Bone marrow (tissue), 2 donors: ENCODE measurements at places on chromosomes 4 and X.
A peak's percentile ranks its signal among the peaks of the same experiment; 100 is the strongest.

DNA sequence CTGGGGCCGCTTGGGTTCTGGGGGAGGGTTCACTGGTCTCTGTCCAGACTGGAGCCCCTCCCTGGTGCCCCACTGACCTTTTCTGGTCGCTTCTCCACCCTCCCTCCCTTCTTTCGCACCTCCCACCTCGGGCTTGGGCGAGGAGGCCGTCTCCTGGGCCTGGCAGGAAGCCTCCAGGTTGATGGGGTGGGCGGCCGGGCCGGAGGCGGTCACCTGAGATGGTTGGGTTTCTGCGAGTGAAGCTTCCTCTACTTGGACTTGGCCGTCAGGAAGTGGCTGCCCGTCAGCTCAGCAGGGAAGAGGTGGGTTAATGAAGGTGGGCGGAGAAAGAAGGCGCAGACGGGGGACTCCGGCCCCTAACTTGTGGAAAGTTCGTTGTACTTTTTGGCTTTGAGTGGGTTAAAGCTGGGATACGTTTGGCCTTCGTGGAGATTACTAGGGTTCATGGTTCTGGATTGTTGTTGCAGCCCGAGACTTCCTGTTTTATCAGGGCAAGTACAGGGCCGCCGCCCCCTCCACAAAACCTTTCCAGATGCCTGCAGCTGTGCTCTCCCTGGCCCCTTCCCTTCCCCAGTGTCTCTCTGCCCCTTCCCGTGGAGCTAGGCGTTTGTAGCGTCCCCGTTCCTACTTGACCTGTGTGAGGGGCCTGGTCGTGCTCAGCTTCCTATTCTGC lies 1.2 kb downstream of the AKAP17A start:
- DNase-seq: peak; percentile 47

GRCh38 chrX:85159644-85160043 lies 83.9 kb downstream of the SATL1 start:
- no peak for DNase-seq

- DNase-seq: no peak
These were observed 48.8 kb upstream of the GRPEL1 start for GRCh38 chr4:7116705-7117104.

GRCh38 chr4:181822005-181822375 lies 421.2 kb upstream of the TENM3 start:
- DNase-seq: no peak

GRCh38 chrX:70208479-70208878 lies 26.0 kb upstream of the AWAT1 start:
- DNase-seq: no peak

- no peak for DNase-seq
These were observed 35.3 kb downstream of the ARAP2 start for GRCh38 chr4:36208893-36209473.

- DNase-seq: no peak
These were observed 73.7 kb downstream of the ELOVL6 start for GRCh38 chr4:110124711-110125110.

DNA sequence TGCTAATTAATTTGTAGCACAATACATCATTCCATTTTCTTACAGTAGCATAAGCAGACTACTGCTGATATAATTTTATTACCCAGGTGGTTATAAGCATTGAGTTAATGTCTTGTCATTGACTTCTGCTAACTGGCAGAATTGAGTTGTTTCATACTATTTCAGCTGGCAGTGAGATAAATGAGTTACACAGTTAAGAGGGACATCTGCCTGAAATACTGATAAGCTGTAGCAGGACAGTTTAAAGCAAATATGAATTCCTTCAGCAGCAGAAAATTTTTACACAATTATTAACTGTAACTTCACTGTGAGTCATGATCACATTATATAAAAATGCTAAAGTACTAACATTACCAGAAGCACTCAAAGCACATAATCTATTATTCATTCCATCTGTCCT lies 326.8 kb downstream of the INPP4B start:
- DNase-seq: no peak

GRCh38 chrX:153766098-153766817 lies 2.2 kb downstream of the PLXNB3 start:
- peak; percentile 73 for DNase-seq

- no peak for DNase-seq
These were observed 73.7 kb downstream of the GABRA2 start for GRCh38 chr4:46316215-46316614.

GRCh38 chrX:456551-457291 lies 70.0 kb upstream of the PPP2R3B start:
- no peak for DNase-seq

DNA sequence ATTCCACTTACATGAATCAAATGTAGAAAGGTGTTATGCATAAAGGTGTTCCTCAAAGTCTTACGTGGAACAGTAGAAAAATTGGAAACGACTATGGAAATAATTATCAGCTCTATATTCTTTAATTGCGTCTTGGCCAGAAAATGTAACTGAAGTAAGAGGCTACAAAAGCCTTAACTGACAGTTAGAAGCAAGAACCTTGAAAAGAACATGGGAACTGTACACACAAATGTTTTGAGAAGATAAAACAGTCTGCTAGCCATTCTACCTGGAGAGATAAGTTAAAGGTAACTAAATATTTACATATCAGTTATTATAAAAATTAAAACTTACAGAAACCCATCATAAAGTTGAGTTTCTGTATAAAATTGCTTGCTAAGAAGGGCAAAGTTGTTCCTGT lies 172.0 kb upstream of the FTHL17 start:
- DNase-seq: no peak

DNA sequence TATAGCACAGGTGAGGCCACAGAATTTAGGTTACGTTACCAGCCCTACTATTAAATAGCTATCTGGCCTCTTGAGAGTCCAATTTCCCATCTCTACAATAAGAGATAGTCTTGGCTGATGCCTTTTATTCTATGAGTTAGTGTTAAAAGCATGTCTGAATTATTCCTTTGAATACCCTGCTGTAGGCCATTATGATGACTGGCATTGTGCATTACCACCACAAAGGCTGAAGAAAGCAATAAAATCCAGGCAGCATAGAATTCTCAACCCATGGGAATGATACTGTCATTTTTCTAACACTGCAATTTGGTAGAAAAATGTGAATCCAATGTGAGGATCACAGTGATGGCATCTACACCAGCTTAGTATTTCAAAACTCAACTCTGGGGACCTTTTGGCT lies 51.4 kb downstream of the OTC start:
- DNase-seq: no peak

GRCh38 chr4:39415678-39416283 lies 9.1 kb downstream of the KLB start:
- no peak for DNase-seq

- no peak for DNase-seq
These were observed 243.0 kb upstream of the FSTL5 start for GRCh38 chr4:162406637-162407365.

DNA sequence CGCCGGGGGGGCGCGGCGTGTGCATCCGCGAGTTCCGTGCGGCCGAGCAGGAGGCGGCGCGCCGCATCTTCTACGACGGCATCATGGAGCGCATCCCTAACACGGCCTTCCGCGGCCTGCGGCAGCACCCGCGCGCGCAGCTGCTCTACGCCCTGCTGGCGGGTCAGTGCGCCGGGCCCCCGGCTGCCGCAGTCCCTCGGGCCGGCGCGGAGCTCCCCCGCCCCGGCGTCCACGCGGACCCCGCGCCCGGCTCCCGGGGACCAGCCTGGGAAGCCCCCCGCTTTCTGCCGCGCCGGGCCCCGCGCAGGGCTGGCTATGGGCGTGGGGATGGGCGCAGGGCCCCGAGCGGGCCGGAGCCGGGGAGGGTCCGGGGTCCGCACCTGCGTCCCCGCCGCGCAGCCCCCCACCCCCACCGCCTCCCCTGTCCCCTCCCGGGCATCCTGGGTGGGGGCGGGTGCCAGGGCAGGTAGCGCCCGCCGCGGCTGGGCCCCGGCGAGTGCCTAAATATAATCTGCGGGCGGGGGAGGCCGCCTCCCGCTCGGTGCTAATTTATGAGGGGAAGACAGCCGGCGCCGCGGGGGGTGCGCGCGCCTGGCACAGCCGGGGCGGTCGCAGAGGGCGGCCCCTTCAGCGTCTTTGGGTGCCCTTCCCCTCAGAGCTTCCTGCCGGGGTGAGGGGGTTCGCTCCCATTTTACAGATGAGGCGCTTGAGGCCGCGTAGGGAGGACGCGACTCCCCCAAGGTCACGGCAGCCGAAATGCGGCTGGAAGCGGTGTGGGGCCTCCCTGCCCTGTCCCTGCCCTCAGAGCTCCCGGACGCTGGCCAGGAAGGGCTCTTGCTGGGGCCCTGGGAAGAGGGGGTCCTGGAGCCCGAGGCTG lies 837 bp downstream of the NAT8L start:
- no peak for DNase-seq

GRCh38 chr4:113607147-113607720 lies 154.3 kb downstream of the CAMK2D start:
- no peak for DNase-seq

DNA sequence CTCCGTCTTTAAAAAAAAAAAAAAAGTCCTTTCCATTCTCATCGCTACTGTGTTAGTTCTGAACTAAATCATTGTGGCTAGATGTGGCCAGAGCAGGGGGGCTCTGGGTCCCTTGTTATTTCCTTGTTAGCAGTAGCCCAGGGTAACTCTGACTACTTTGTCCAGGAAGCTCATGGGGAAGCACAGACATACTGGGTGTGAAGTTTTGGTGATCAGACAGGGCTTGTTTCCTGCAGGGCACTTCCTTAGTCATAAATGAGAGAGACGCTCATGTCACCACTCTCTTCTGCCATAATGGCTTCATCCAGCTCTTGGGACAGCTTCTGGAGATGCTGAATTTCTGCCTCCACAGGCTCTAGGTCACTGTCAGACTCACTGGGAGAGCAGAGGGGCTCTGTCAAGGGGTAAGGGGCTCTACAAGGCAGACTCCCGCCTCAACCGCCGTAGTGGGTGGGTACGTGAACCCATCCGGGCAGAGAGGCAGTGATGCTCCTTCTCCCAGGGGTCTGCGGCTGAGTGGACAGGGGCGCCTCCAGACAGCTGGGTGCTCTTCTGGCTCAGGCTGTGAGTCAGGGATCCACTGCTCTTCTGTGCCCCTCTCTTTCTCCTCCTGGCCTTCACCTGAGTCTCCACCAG lies 12.9 kb downstream of the STIM2 start:
- DNase-seq: peak; percentile 68

GRCh38 chr4:48031802-48032525 lies 15.4 kb downstream of the NIPAL1 start:
- no peak for DNase-seq

DNA sequence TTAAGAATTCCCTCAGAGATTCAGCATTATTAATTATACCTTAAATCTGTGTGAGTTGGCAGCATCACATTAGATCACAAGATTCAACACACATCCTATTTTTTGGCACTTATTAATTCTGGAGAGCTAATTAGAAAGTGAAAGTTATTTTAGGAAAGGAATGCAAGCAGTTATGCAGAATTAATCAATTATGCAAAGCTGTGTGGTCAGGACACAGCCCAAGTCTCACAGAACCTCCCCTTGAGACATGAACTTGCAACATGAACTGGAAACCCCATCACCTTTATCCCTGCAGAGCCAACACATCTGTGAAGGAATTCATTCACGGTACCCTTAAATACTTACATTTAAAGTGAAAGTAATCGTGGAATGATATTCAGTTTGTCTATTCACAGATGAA lies 80.5 kb downstream of the TSPAN5 start:
- no peak for DNase-seq

- DNase-seq: no peak
These were observed 53.6 kb upstream of the SETD7 start for GRCh38 chr4:139609647-139610046.

GRCh38 chr4:128384091-128384520 lies 96.5 kb upstream of the PGRMC2 start:
- DNase-seq: no peak

DNA sequence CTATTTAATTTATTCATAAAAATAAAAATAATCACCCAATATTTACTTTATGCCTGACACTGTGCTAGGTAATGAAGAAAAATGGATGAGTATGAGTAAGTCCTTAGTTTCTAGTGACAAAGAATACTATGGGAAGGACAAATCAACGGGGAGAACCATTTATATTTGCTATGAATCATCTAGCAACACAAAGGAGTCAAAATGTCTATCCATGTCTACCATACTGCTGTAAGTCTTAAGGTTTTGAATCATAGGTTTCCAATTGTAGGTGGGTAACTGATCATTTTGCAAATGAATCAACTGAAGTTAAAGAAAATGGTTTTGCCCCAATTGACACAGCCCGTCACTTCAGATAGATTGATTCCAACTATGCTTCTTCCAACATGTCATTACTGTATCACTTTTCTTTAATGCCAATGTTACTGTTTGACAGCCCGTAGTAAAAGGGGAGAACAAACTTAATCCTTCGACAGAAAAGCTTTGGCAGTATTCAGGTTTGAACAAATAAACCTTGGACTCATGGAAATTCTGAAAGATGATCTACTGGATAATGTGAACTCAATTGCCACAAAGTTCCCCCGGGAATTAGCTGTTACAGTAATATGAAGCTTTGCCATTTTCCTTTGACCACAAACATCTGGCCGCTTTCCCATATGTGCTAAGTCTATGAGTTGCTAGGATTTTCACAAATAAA lies 3.2 kb downstream of the TDO2 start:
- DNase-seq: no peak

DNA sequence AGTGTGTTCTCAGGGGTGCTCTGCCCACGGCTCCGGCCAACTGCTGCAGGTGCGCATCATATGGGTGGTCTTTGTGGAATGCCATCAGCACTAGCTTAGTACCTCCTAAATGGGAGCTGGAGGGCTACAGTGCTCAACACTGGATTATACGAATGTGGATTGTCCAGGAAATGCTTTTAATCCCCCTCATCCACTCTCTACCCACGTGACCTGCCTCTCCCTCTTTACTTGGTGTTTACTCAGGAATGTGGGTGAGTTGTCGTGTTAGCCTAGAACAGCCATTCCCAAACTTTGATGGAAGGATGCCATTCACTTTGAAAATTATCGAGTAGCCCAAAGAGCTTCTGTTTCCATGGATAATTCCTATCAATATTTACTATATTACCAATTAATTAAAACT lies 150.8 kb downstream of the PTTG2 start:
- no peak for DNase-seq

- no peak for DNase-seq
These were observed 26.6 kb downstream of the ZRSR2 start for GRCh38 chrX:15816886-15817285.

DNA sequence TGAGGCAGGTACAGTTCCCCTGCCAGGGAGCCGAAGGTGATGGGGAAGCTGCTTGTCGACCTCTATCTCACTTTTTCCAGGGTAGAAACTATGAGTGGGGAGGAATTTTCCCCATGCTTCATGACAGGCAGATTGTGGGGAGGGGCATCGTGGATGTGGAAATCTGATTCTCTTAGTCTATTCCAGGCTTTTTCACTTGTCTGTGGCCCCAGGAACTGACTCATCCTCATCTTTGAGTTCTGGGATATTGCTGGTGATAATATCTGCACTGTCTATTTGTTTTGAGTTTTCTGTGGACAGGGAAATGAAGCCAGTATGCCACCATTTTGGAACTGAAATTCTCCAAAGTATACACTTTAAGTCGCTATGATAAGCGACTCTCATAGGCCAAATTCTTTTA lies 7.6 kb upstream of the TLR2 start:
- no peak for DNase-seq

DNA sequence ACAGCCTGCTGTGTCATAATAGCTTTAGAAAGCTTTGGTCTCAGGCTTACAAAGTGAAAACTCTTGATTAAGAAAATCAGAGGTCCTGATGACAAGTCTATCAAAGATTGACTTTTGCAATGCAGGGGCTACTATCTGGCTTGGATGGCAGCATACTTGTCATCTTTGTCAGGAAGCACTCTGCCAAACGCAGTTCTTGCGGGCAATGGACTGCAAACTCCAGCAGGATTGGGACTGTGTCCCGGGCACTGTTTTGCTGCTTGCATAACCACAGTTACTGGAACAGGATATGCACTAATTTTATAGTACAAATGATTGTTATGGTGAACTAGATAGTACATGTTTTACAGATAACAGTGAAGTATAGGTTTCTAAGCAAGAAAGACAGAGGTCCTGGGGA lies 185.6 kb downstream of the IQCM start:
- DNase-seq: no peak
